ENCODE measurements at places on chromosomes 2 and 18.
A peak's percentile ranks its signal among the peaks of the same experiment; 100 is the strongest.

GRCh38 chr2:210503001-210503623, 26.6 kb upstream of the LANCL1 start:
- peak; percentile 7 for DNase-seq

GRCh38 chr18:79616651-79617510, 62.7 kb upstream of the CTDP1 start:
- DNase-seq: no peak

DNA sequence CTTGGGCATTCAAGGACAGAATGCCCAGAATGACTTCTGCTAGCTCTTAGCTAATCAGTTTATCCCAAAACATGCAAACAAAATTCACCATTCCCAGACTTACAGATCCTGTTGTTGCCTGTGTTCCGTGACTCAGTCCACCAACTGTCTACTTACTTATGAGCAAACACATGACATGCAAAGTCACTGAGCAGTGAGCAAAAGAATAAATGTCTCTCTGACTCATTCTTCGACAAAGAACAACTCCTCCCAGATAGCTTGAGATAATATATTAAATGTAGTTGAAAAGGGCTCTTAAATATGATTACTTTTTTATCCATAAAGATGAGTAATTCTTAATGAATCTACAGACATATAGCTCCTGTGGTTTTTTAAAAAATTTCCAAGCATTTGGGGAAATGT, 9.0 kb upstream of the CREG2 start:
- DNase-seq: no peak

DNA sequence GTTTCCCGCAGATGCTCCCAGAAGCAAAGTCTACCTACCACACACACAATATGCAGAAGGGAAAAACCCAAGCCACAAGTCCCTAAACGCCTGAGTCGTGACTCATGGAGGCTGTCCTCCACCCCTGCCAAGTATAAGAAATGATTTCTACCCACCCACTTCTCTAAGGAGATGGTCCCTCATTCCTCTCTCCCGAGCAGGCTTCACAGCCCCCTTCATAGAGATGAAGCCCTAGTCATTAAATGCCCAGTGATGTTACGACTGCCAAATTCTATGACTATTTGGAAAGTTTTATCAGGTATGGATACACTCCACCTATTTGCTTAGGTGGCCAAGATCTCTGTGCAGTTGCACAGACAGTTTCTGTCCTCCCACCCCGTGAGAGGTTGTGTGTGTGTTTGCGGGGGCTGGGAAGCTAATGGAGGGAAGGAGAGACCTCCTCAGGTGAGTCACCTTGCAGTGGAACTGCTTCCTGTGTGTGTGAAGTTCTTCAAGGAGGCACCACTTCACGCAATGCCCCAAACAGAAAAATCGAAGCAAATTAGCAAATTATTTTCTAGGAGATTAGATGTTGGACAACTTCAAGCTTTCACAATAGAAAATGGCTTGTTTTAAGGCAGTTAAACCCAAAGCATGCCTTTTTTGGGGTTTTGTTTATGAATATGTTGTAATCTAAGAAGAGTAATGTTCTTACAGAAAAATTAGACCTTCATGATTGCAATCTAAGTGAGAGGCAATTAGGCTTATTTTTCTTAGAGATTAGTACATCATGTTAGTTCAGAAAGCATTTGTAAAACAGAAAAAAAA, 175.2 kb downstream of the TGIF1 start:
- DNase-seq: no peak

GRCh38 chr2:20599861-20600461, 50.9 kb downstream of the HS1BP3 start:
- DNase-seq: no peak

DNA sequence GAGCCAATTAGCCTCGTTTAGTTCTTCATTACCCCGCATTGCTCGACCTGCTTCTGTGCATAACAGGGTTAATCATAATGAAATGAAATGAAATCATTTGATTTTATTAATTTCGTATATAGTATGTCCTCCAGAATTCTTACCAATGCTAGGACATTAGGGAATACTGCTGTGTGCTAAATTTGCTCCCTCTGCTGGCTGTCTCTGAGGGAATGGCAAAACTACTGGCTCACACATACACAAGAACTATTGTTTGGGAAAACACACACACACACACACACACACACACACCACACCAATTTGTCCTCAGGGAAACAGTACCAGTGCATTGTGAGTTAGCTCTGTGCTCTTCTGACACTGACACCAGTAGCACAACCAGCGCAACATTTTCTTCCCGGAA, 273.3 kb upstream of the TCF4 start:
- DNase-seq: peak; percentile 6

GRCh38 chr2:205776139-205776538, 93.8 kb downstream of the NRP2 start:
- no peak for DNase-seq

GRCh38 chr2:54601339-54601738, 122.1 kb upstream of the EML6 start:
- no peak for DNase-seq

DNA sequence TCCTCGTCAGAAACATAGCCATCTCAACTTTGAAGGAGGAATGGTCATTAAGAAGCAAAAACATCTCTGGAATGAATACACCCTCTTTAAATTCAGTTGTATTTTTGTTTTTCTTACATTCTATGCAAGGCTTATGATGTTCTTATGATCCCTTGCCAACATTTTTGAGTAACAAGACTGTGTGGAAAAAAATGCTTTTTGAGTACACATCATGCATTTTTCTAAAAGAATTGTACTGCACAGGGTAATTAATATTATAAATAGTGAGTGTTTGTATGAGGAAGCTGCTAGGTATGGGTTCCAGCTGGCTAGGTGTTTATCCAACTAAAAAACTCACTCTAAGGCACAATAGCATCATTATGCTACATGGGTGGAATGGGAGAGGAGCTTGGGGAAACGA, 59.0 kb upstream of the SPATS2L start:
- no peak for DNase-seq

- DNase-seq: no peak
These were observed 54.6 kb downstream of the BAZ2B start for GRCh38 chr2:159561786-159562185.

- DNase-seq: no peak
These were observed 75.5 kb downstream of the KYNU start for GRCh38 chr2:142952793-142953494.

DNA sequence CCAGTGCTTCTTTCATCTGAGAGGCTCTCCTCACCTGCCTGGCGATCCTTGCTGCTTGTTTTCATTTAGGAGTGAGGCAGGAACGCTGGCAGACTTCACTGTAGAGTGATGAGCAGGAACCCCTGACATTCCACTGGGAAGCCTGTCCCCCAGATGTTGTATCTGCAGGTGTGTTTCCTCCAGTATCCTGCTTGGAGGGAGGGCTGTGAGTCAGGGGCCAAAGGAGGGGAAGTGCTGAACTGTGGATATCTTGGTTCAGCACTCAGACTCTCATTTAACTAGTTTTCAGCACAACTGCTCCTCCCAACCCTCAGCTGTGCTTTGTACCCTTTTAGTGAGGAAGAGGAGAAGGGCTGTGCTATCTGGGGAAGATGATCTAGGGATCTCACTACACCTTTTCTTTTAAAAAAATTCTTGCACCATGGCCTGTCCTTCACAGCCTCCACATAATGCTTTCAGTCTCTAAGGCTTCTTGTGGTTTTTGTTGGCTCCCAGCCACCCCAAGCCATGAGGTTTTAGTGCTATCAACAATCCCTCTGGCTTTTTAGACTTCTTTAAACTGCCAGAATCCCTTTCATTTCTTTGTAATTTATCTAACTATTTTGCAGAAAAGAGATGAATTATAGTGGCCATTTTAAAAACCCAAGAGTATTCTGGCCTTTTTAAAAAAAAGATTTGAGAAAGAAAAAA, 11.2 kb downstream of the ANKAR start:
- no peak for DNase-seq

GRCh38 chr2:102060047-102060446, 68.3 kb downstream of the IL1R2 start:
- no peak for DNase-seq

DNA sequence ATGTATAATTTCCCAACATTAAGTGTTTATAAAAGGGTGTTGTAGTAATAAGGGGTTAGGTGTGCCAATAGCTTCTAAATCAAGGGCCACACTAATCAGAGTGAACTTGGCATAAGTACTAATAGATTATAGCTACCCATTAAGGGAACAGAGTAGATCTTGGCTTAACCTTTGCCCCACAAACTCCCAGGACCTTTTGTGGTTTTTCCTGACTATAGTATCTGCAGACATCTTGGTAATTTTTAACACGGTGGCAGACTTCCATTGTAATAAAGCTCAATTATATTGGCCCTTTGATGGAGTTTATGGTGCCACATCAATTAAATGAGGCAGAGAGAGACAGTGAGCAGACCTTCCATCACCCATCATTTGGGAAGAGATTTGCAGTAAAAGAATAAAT, 358.5 kb upstream of the HNRNPA3 start:
- no peak for DNase-seq

DNA sequence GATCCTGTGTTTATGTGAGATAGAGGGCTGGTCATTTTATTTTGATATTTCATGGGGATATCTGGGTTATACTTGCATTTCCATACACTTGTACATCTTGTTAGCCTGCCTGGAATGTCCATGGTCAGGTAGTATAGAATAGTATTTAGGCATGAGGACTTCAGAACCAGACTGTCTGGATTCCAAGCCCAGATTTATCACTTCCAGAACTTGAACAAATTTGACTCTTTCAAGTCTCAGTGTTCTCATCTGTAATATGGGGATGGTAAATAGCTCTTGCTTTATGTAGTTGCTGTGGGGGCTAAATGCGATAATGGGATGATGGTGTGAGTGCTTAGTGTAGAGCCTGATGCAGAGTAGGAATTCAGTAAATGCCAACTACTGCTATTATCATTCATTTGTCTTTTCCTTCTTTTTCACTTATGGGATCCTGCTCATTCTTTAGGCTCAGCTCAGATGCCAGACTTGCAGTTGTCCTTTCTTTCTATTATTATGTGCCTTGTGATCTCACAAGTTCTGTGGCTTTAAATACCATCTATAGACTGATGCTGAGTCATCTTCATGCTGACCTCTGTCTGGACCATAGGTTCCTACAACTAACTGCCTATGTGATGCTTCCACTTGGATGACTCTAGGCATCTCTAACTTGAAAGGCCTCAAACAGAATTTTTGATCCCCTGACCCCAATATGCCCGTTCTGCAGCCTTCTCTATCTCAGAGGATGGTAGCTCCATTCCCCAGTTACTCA, 67.4 kb downstream of the POLE4 start:
- no peak for DNase-seq

- DNase-seq: no peak
These were observed 101.5 kb upstream of the MGAT5 start for GRCh38 chr2:134152045-134153010.

DNA sequence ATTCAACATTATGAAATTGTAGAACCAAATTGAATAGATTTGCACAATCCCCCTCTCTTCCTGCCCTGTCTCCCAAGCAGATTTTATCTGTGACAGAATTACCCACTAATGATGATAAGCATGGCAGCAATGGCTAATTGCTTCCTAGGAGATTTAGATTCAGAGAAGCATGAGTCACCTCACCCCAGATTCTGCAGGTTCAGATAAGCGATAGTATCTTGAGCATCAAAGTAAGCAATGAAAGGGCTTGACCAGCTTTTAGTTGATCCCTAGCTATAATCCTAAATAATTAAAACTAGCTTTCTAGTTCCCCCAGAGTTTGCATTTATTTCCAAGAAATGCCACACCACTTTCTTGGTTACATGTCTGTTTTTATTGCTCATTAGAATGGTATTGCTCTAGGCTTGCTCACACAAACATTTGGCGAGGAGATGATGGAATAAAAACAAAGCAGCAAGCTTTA, 204.3 kb downstream of the GULP1 start:
- DNase-seq: no peak

DNA sequence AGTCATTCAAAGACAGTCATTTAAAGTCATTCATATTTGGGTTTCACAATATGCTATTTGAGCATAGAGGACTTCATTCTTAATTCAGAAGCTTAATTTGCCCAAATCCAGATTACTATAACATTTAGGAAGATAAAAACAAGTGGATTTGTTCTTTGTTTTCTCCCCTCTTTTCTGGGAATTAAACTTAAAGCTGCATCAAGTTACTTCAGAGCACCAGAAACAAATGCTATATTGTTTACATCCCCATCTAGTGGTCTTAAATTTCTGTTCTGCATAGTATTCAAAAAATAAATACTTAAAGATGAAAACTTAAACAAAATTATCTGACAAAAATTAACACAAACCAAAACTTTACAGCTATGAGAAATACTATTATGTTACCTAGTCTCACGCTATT, 34.7 kb upstream of the MARCHF7 start:
- no peak for DNase-seq

DNA sequence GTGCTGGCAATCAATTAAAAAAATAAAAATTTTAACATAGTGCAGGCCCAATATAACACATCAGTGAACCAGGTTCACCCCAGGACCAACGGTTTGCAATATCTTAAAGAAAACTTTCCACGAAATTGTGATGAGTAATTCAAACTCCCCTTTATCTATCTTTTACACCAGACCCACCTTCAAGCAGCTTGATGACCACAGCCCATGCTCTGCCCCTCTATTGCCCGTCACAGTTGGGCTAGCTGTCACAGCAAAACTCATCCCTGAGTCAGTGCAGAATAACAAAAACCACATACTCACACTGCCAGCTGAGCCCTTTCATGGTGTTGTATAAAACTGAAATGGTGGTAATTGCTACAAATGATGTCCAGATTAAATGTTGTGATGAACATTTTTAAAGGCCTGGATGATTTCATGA, 112.5 kb upstream of the CREB1 start:
- no peak for DNase-seq

DNA sequence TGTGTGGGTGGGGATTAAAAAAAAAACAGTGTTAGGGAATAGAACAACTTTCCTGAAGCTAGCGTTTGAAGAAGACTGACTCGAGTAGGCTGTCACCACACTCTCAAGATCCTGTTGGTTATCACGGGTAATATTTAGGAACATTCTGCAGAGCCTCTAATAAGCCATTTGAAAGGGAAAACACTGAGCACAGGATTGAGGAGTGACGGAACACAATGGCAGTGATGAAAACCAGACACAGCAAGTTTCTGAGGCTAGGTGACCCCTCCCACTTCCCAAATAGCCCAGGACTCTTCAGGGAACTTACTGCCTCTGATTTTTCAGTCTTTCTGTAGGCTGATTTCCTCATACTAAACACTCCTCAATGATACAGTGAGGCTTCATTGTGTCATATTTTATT, 88.2 kb upstream of the TMEM200C start:
- no peak for DNase-seq

DNA sequence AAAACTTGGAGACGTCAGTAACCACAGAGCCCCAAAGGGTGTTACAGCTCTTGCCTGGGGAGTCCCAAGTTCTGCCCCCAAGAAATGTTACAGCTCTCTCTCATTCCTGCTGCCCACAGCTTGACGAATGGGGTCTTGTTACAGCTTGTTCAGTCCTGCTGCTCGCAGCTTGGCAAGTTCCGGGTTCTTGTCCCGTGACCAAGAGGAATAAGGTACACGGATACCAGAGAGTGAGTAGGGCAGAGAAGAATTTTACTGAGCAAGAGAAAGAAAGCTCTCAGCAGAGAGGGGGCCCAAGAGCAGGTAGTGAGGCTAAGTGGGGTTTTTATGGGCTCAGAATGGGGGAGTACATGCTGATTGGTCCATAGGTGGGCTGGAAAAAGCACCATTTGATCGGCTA, 27.2 kb downstream of the SLC39A6 start:
- no peak for DNase-seq

Data from LNCaP clone FGC (cell line).